ENCODE measurements at places on chromosomes 2 and 18. TPM values are rescaled to one million over a fixed set of nuclear protein-coding genes. Genes with fewer than 3 reads are reported as not detected.

WNT10A gene
- polyA plus RNA-seq: 0.27 TPM

PTMA gene
- polyA plus RNA-seq: 571 TPM

COBLL1 gene
- polyA plus RNA-seq: 10.1 TPM

COLEC12 gene
- 82.8 TPM for polyA plus RNA-seq

ALPI gene
- polyA plus RNA-seq: not detected

IRS1 gene
- 21.4 TPM for polyA plus RNA-seq

GRCh38 chr18:6601241-6601640, 128.3 kb upstream of the ARHGAP28 start:
- no peak for DNase-seq

DNA sequence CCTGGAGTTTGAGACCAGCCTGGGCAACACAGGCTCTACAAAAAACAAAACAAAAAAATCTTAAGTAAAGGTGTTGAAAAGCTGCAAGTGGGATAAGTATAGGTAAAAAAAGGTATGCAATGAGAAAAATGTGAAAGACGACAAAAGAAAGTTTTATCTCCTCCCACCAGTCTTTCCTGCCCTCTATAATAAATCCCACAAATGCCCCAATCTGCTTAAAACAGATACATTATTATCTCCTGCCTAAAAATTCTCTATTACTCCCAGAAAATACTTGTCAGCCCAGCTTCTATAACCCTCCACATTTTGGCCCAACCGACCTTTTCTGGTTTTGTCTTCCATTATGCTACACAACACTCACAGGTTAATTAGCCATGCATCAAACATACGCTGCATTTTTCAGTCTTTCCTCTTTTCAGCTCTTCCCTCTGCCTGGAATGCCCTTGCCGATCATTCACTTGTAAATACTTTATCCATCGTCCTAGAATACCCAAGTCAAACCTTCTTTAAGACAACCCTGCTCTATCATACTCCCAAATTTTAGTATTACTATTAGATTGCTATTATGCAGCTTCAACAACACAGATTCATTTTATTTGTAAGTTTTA, 10.8 kb downstream of the ASXL2 start:
- DNase-seq: no peak

DNA sequence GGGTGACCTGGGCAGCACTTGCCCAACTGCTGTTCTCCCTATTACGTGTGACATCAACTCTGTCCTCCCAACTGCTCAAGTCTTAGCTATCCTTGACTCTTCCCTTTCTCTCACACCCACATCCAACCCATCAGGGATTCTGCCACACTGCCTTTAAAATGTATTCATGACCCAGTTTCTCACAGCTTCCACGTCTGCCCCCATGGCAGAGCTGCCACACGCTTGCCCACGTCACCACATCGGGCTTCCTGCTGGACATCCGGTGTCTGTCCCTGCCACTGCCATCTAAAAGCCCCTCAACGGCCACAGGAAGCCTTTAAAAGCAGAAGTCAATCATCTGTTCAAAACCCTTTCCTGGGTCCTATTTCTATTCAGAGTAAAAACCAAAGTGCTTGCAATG, 233.1 kb upstream of the POU3F3 start:
- DNase-seq: no peak

- no peak for DNase-seq
Measured at GRCh38 chr2:165691615-165692014, 102.4 kb downstream of the GALNT3 start.

DNA sequence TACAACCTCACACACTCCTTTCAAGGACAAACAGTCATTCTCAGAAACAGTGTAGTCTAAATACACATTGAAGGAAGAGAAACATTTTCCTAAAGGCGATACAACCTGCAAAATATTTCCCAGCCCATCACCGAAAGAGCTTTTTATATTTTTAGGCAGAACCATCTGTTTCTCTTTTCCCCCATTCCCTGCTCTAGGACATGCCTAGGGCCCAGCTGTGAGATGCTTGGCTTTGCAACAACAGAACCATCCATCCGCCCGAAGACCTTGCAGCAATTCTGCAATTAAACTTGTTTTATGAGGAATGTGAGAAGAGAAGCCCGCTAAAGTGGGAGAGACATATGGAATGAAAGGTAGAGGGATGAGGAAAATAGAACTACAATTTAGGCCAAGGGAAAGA, 105.6 kb upstream of the RFX8 start:
- no peak for DNase-seq

GRCh38 chr2:167626301-167626700, 621.1 kb downstream of the STK39 start:
- no peak for DNase-seq

GRCh38 chr2:232569541-232569940, 19.1 kb downstream of the EIF4E2 start:
- DNase-seq: no peak
